Cortex of kidney (tissue), 1 donor: ENCODE measurements at places on chromosomes 1 and 21.

DNA sequence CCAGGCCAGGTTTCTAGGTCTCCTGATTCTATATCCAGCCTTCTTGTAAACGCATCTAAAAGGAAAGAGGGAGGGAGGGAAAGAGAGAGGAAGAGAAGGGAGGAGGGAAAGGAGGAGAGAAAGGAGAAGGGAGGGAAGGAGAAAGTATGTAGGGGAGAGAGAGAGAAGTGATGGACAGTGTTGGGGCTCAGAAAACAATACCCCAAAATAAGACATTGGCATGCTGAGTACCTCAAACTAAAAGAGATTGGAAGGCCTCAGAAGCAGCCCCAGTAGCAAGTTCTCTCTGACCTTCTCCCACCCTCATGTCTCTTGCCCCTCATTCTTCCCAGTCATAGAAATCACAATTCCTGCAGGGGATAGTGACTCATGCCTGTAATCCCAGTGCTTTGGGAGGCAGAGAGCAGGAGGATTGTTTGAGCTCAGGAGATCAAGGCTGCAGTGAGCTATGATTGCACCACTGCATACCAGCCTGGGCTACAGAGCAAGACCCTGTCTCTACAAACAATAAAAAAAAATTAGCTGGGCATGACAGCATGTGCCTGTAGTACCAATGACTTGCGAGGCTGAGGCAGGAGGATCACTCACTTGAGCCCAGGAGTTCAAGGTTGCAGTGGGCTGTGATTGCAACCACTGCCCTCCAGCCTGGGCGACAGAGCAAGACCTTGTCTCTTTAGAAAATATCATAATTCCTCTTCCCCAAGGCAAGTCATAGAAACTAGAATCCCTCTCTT is 51.2 kb downstream of the DNTTIP2 start:
- no peak for DNase-seq

GRCh38 chr1:115237023-115237422 is 101.0 kb downstream of the NGF start:
- no peak for DNase-seq

GRCh38 chr1:96715482-96715881 is 6.1 kb upstream of the PTBP2 start:
- no peak for DNase-seq

DNA sequence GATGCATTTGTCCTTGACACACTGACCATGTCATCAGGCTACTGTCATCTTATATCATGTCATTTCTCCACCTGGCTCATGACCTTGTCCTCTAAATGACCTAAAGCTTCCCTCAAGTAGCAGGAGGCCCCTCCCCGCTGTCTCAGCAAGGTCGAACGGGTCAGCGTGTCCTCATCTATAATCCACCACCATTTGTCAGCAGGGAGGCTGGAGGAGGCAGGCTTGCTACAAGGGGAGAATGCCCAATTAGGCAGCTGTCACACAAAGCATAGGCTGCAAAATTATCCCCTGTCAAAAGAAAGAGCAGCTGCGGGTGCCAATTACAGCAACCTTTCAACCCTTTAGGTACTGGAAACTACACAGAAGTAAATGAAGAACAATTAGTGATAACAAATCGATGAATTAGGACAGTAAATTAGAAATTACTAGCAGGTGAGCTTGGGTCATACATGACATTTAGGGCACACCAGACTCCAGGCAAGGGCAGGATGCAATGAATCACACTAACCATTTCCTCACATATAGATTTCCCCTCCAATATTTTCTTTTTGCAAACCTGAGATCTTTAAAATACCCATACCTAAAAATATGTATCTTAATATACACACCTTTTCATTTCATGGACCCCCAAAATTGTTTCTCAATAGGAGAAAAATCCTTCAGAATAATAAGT is 61.2 kb downstream of the NRIP1 start:
- DNase-seq = no peak

DNA sequence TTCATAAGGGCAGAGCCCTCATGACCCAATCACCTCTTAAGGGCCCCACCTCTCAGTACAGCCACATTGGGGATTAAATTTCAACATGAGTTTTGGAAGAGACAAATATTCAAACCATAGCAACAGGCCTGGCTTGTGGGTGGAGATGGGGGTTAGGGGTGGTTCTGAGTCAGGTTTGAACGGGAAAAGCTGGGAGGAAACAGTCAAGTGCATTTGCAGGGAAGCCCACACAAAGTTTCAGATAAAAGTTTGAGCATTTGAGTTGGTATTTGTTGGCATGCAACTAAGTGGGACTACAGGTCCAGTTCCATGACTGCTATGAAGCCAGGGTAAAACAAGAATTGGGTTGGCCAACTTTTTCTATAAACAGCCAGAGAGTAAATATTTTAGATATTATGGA is 21.0 kb upstream of the PADI2 start:
- DNase-seq = no peak

- DNase-seq = no peak
Measured at GRCh38 chr1:152153996-152154395, 5.0 kb downstream of the RPTN start.

GRCh38 chr1:62144238-62144831 is 50.3 kb upstream of the L1TD1 start:
- no peak for DNase-seq

DNA sequence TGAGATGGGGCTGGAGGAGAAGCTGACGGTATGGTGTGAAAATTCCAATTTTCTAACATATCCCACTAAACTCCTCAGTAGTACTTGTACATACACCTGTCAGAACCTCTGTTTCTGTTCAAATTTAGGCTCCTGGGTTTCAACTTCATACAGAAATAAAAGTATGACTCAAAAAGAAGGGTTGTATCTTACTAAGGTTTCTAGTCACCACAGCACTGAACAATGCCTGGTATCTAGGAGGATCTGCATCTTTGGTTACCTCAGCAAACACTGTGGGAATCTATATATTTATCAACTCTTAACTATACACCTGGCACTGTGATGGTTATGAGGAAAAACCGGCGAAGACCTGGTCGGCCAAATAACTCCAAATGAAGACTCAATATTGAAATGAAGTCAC is 13.8 kb downstream of the RBM34 start:
- no peak for DNase-seq

DNA sequence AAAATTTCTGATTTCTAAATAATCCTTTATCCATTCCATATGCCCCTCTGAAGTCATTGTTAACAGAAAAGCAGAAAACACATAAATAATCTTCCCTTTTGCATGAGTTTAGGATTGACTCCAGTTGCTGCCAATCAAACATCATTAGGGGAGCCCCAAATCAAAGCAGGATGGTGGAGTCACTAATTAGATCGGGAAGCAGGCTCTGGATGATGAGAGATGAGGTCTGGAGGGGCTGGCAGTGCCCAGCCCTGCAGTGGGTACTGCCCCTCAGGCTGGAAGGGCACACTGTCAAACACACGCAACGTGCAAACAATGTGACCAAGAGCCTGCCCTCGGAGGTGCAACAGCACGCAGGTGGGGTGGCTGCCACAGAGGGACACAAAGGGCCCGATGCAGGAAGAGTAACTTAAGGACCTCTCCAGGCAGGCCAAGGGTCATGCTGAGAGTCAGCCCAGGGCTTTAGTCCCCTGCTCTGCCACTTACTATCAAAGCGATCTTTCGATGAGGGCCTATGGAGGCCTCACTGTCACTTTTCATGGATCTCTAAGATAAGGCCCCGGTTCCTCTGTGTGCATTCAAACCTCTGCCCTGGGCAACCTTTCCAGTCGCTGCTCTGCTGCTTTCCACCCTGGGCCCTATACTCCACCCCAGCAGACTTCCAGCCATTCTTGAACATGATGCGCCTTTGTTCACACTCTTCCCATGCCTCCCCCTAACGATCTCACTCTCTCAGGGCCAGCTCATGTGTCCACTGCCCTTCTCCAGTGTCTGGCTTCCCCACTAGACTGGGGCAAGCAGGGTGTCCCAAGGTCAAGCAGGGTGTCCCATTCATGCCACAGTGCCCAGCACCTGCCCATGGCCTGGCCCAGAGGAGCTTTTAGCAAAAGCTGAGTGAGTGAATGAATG is 98.9 kb downstream of the DMRTB1 start:
- no peak for DNase-seq

GRCh38 chr1:117112047-117112717 is 9.4 kb downstream of the TRIM45 start:
- no peak for DNase-seq

- no peak for DNase-seq
Measured at GRCh38 chr21:34946385-34946840, 102.7 kb downstream of the RUNX1 start.

DNA sequence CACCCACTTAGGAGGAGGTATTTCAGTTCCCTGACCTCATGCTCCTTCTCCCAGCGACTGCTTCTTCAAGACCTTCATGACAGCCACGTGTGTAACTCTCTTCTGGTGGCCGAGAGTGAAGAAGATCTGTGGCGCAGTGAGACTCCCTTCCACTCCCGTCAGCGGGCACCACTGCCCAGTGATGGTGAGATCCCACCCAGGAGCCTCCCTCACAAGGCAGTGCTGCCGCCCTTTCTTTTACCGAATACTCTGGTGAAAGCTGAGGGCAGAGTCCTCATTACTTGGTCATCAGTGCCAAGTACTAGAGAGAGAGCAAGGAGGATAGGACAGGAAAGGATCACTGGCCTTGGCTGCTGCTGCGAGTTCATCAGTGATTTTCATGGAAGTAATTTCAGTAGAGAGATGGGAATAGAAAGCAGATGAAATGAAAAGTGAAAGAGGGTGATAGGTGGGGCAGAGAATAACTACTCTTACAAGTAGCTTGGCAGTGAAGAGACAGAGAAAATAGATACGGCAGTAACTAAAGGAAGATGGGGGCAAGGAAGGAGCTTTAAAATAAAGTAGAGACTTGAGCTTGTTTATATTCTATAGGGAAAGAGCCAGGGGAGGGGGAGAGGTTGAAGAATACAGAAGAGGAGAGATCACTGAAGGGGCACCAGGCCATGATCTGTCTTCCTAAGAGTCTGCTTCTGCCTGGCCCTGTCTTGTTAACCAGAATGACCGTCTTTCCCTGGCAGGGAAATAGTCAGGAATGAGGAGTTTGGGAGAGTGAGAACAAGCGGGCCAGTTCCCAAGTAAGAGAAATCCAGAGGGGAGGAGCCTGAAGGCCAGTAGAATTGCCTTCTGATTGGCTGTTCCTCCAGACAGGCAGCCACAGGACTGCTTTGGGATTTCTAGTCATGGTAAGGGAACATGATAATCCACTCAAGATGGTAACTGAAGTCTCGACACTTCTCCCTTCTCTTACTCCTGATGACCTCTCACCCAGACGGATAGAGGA is 18.3 kb downstream of the HYI start:
- no peak for DNase-seq

- DNase-seq = no peak
Measured at GRCh38 chr1:76075188-76075489, 593 bp downstream of the ST6GALNAC3 start.

DNA sequence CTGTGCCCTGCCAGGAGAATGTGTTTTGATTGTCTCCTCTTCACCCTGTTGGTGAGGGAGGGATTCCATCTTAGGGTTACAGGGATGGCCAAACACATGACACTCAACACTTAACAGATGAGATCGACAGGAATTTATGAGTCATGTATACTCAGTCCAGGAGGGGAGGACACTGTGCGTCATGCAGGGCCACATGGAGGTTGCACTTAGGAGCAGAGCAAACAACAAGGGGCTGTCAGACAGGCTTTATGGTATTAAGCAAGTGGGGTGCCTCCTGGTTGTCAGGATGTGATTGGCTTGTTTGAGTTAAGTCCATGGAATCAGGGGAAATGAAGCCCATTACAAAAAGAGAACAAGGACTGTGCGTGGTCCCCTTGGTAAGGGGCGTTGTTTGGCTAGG is 26.9 kb downstream of the EDARADD start:
- no peak for DNase-seq

DNA sequence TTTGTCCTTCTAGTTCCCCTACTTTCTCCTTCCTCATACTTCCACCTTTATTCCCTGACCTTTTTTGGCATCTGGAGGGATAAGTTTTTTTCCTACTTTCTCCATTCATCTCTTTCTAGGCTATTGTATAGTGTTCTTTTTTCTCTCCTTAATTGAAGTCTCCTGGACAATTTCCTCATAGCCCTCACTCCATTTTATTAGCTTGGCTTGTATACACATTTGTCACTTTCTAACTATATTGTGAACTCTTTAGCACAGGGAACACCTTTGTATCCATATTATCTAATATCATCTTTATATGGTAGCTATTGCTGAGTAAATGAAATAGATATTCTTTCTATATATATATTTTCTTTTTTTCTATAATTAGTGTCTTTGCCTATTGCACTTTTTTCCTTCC is 47.6 kb downstream of the TMED5 start:
- DNase-seq = no peak

GRCh38 chr21:15224346-15225086 is 159.7 kb upstream of the NRIP1 start:
- no peak for DNase-seq

DNA sequence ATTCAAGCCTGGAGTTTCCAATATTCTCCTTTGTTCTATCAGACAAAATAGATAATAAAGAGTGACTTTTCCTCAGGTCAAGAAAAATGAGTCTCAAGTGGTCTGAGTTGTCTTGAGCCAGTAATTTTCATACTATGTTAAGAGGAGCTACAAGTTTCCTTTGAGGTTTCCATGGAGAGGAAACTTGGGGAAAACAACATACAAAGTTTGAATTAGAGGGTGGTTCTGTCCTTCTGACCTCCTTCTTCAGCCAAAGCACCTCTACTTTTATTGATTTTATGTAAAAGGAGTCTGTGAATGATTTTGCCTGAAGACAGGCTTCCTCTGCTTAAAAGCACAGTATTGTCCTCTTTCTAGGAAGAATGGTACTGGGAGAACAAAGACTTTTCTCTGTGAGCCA is 497.2 kb upstream of the PKN2 start:
- DNase-seq = no peak

- no peak for DNase-seq
Measured at GRCh38 chr1:76288758-76289483, 214.4 kb downstream of the ST6GALNAC3 start.

- DNase-seq = no peak
Measured at GRCh38 chr1:221087919-221088318, 208.7 kb downstream of the HLX start.

DNA sequence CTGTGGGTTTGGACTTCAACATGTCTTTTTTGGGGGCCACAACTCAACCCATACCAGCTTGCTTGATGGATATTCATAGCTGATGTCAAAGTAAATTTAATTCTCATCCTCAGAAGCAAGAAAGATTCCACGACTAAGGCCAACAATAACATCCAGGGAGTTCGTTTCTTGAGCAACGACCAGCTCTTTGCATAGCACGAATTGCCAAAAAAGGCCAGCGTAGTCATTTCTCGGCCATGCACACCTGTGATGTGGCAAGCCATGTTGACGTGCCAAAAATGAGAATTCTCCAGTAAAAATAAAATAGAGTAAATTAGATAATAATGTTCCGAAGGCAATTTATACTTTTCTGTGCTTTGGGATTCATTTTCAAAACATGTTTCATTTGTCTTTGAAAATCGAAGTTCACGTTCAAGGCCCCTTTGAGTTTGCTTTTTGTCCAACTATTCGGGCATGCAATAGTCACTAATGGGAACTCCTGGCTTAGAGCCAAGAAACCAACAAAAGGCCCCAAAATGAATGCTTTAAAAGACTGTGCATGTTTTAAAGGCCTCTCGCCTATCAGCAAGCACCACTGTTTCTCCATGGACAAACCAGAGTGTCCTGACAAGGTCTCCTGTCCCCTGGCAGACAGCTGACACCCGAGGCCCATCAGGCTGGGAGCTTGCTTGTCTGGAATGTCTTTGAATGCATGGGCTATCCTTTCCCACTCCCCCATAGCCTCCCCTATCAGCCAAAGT is 14.4 kb upstream of the IGSF5 start:
- no peak for DNase-seq
